ENCODE measurements at places on chromosomes 13 and 19. TPM values are rescaled to one million over a fixed set of nuclear protein-coding genes. Genes with fewer than 3 reads are reported as not detected.

The CYP2A7 gene
- not detected for total RNA-seq

The CDX2 gene
- not detected for total RNA-seq

- DNase-seq: no peak
Observed at GRCh38 chr13:31910633-31911032, 120.9 kb upstream of the FRY start.

- no peak for DNase-seq
Observed at GRCh38 chr19:35796645-35797542, 15.8 kb downstream of the PRODH2 start.

- no peak for DNase-seq
Observed at GRCh38 chr13:25973085-25973484, 78.7 kb downstream of the SHISA2 start.

GRCh38 chr13:36086117-36086516, 45.1 kb downstream of the DCLK1 start:
- DNase-seq: no peak
